ENCODE measurements at places on chromosomes 2 and 18.

GRCh38 chr2:33205693-33206434 lies 259.1 kb downstream of the LTBP1 start:
- DNase-seq = no peak

GRCh38 chr2:71613953-71614925 lies 160.9 kb downstream of the DYSF start:
- no peak for DNase-seq

DNA sequence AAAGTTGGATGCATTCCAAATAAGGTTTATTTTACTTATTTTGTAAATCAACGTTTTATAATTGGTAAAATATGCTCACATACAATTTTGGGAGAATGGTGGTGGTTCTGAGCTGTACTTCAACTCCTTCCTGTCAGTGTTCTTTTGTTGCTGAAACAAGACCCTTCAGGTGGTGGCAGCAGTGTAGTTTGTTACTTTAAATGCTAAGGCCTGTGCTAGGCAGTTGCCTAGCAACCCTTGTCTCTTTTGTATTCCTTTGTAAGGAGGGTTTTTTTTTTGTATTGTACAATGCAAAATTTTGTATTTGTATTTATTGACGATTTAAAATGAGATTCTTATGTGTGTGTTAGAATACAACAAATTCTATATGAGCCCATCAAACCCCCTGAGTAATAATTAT lies 166.0 kb upstream of the FAM98A start:
- DNase-seq = no peak

DNA sequence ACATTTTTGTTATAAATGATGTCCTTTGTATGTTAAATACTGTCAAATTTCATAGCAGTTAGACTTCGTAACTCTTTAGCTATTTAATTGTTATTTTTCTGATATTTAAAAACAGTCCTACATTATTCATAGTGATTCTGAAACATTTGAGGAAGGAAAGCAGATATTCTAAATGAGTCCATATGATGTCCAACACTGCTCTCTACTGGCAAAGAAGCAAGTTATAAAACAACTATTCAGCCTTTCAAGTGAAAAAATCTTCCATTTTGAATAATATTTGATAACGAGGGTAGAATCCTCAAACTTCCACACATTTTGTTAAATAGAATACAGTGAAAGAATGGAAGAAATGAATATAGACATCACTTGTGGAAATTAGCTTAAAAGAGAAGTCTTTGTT lies 220.8 kb downstream of the GULP1 start:
- peak; percentile 63 for DNase-seq

DNA sequence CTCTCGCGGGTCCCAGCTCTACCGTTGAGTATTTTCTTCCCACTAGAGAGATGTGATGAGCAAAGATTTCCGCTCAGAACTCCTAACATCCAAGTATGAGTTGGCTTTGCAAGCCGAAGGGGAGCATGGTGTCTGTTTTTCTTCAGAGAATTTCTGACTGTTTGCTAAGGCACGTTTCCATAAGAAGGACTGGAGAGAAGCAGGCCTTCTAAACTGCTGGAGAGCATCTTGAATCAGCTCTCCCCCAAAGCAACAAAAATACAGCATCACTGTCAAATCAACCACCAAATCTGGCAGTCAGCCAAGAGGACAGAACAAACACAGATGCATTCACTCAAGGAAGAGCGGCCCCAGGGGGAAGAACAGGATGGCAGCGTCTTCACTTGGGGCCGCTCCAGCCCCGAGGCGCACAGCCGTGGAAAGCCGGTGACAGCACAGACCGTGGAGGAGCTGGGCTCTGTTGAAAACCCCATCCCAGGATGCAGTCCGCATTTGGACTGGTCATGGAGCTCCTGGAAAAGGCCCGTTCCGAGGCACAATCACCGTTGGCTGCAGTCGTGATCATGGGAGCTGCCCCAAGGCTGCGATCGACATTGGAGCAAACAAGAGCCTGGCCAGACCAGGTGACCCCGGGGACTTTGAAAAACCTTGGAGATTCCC lies 101.4 kb downstream of the NFATC1 start:
- no peak for DNase-seq

- no peak for DNase-seq
Measured at GRCh38 chr2:54422072-54422581, 34.0 kb upstream of the SPTBN1 start.

- DNase-seq = no peak
Measured at GRCh38 chr2:59239146-59239545, 998.0 kb upstream of the FANCL start.

GRCh38 chr2:149076863-149077412 lies 38.4 kb downstream of the LYPD6B start:
- DNase-seq = peak; percentile 69

DNA sequence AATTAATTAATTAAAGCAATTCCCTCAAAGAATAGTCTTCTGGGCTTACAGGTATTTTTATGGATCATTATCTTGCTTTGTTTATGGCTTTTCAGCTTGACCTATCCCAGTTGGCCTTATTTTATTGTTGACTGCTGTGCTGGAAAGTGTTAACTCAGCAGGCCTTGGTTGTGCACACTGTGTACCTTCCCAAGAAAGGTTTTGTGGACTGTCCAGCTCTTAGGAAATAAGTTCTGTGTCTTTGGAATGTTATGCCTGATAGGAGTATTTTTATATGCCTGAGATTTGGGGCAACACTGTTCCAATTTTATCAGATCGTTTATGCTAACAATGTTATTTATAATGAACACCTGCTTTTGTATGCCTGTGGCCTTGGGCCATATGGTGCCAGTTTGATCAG lies 671.9 kb upstream of the ZNF804A start:
- no peak for DNase-seq

GRCh38 chr2:106995556-106995955 lies 109.6 kb upstream of the ST6GAL2 start:
- no peak for DNase-seq

- DNase-seq = no peak
Measured at GRCh38 chr2:44200011-44200410, 31.3 kb downstream of the PPM1B start.

- DNase-seq = peak; percentile 71
Measured at GRCh38 chr18:58288921-58289797, 245.1 kb downstream of the NEDD4L start.

DNA sequence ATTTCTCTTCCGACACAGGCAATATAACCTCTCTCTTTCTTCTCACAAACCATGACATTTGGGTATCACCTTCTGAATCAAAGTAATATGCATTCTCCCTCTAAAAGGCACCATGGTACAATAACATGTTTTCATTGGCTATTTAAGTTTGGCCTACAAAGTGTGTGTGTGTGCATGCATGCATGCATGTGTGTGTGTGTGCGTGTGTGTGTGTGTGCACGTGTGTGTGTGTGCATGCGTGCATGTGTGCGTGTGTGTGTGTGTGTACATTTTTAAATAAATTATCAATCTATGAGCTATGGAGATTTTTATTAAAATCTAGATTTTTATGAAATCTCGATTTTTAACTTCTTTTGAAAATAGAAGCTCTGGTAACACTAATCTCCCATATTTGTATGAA lies 745.3 kb upstream of the ZEB2 start:
- DNase-seq = no peak

DNA sequence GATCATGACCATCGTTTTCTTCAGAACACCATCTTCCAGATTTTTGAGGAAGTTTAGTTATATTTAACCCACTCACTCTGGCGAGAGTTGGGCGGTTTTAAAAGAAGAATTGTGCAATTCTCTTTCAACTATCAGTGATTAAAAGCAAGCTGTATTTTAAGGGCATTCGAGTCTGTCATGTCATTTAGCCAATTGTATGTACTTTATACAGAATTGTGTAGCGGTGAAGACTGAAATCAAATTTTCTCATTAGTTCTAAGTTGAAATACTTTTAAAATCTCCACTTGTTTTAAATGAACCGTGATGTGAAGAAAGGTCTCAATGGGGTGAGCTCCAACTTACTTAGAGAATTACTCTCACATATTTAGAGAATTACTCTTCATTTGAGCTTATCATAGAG lies 214.6 kb upstream of the DTNA start:
- DNase-seq = no peak

GRCh38 chr2:206989311-206989710 lies 50.0 kb downstream of the CPO start:
- peak; percentile 22 for DNase-seq

DNA sequence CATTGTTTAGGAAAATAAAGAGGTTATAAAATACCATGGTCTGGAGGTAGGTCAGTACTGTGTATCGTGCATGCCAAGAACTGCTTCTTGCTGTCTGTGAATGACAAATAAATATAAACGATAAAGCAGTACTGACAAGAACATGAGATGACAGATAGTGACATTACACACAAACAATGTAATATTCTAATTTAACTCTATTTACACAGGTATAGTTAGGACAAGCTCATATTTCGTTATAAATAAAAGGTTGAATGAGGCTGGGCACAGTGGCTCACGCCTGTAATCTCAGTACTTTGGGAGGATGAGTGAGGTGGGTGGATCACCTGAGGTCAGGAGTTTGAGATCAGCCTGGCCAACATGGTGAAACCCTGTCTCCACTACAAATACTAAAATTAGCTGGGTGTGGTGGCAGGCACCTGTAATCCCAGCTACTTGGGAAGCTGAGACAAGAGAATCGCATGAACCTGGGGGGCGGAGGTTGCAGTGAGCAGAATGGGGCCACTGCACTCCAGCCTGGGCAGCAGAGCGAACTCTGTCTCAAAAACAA lies 14.7 kb upstream of the GPR75 start:
- DNase-seq = no peak

GRCh38 chr18:68219872-68220271 lies 495.0 kb downstream of the TMX3 start:
- peak; percentile 22 for DNase-seq

GRCh38 chr2:23523373-23524260 lies 138.6 kb downstream of the KLHL29 start:
- no peak for DNase-seq

- DNase-seq = no peak
Measured at GRCh38 chr2:205970348-205970747, 115.6 kb downstream of the INO80D start.

GRCh38 chr2:11224887-11225286 lies 69.6 kb downstream of the SLC66A3 start:
- DNase-seq = no peak

DNA sequence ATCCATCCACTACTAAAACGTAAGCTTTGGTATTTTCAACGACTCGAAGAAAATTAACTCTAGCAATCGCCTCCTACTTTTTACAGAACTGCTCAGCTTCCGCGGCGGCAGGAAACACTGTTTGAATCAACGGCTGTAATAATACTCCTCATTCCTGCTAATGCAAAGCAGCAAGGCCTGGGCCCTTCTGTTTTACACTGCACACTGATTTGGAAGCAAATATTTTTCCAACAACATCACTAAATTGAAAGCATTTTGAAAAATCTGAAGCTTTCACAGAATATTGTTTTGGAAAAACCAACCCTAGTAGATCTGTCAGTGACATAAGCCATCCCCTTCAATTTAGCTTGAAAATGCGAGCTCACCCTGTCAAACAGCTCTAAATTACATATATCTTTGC lies 261.2 kb downstream of the TXNL1 start:
- no peak for DNase-seq

DNA sequence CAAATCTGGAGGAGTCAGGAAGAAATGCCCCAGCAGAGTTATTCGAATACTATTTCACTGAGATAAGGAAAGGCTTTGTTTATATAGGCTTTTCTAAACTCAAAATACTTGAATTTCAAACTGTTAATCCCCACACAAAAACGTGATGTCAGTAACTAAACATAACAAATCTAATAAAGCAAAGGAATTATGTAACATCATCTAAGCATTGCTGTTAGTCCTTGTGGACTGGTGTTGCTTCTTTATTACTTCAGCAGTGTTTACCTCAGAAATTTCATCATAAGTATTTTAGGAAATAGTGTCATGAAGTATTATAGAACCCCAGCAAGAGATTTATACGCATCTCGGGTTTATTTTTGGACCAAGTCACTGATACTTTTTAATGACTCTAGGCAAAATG lies 19.7 kb upstream of the SANBR start:
- no peak for DNase-seq

DNA sequence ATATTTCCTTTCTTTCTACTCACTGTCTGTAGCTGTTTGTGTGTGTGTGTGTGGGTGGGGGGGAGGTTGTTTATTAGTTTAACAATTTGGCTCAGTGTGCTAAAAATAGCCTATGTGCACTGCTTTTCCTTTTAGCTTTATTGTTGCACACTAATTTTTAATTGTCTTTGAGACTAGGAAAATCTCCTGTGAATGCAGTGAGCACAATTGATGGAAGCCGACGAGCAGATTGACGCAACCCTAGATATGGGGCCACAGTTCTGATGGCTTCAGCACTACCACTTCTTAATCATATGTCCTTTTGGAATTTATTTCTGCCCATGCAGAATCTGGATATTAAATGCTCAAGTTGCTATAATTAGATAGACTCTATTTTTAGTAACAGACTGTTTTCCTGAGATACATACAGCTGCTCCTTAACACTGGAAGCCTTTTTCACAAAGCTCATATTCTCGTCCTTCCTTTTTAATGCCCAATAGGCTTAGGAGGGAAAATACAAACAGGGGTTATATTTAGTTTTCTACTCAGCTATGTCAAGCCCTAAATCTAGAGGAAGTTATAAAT lies 109.1 kb downstream of the IRS1 start:
- DNase-seq = no peak

DNA sequence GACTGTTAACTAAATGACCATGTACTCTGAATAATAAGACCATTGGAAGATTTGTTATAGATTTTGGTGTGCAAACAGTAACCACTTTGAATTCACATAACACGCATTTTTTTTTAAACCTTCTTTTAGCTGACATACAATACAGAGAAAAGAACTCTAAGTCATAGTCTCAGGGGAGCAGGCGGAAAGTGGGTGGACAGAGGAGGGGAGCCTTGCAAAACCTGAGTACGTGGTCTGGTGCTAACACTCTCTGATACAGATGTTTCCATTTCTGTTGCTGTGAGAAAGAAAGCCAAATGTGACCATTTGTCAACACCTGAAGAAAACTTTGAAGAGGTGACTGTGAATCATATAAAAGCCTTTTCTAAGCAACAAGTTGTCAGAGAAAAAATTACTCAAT lies 151.8 kb upstream of the GCFC2 start:
- DNase-seq = no peak

DNA sequence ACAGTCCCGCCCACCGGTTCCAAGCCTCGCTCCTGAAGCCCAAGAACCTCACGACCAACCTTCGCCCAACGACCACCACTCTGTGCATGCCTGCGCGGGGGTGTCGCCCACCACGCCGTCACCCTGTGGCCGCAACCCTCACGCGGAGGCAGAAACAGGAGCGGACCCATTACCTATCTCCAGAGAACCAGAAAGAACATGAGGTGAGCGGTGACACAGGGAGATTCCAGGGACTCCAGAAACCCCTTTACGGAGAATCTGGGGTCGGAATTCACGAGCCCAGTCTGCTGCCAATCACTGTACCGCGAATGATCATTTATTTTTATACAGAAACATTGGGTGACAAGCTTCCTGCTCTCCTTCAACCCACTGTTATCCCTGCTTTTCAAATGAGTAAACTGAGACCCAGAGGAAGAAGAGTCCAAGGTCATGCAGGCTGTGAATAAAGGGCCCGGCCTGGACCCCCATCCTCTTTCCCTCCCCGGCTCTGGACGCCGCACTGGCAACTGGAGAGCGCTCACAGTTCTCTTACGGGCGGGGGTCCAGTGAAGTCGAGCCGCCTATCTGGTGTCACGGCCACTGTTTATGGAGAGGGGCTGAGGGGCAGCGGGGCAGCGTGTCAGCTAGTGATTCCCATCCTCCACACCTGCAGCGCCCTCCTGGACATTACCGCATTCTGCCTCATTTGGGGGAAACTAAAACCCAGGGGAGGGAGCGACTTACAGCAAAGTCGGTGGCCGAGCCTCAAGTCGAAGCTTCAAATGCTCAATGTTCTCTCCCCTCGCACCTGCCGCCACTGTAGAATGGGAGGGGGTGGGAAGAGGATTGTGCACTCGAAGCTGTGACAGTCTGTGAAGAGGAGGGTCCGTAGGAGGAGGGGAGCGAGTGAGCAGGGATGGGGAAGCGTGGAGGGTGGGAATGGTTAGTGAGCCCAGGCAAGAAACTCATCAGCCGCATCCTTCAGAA lies 723 bp upstream of the SLC30A3 start:
- no peak for DNase-seq
